NCI-H460 (cell line): ENCODE measurements at places on chromosomes 12 and 14.

GRCh38 chr12:80193865-80194264 lies 94.5 kb downstream of the OTOGL start:
- DNase-seq: no peak

- no peak for DNase-seq
These were observed 17.7 kb downstream of the NAA30 start for GRCh38 chr14:57408037-57408436.

GRCh38 chr12:132150780-132151144 lies 6.5 kb downstream of the NOC4L start:
- DNase-seq: no peak

GRCh38 chr12:2334689-2335088 lies 281.9 kb downstream of the CACNA1C start:
- no peak for DNase-seq

DNA sequence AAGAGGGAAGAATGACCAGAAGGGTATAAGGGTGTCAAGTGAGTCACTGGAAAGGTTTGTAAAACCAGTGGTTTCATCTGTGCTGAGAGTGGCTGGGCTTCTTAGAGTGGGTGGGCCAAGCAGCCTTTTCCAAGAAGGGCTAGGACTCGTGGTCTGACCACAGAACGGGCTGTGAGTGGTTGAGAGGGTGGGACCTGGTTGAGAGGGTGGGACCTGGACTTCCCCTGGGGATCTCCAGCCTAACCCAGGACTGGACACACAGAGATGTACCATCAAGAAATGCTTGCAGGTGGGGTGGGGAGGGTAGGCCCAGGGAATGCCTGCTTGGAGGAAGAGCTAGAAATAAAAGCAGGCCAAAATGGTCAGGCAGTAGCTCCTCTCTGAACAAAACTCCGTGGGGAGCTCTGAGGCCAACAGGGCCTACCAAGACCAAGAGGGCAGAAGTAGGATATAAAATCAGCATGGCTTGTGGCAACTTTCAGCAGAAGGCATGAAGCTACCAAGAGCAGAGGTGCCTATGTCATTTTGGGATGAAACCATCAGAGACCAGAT lies 140.5 kb downstream of the FOXN3 start:
- DNase-seq: no peak

GRCh38 chr12:110743571-110744093 lies 941 bp upstream of the PPP1CC start:
- no peak for DNase-seq

DNA sequence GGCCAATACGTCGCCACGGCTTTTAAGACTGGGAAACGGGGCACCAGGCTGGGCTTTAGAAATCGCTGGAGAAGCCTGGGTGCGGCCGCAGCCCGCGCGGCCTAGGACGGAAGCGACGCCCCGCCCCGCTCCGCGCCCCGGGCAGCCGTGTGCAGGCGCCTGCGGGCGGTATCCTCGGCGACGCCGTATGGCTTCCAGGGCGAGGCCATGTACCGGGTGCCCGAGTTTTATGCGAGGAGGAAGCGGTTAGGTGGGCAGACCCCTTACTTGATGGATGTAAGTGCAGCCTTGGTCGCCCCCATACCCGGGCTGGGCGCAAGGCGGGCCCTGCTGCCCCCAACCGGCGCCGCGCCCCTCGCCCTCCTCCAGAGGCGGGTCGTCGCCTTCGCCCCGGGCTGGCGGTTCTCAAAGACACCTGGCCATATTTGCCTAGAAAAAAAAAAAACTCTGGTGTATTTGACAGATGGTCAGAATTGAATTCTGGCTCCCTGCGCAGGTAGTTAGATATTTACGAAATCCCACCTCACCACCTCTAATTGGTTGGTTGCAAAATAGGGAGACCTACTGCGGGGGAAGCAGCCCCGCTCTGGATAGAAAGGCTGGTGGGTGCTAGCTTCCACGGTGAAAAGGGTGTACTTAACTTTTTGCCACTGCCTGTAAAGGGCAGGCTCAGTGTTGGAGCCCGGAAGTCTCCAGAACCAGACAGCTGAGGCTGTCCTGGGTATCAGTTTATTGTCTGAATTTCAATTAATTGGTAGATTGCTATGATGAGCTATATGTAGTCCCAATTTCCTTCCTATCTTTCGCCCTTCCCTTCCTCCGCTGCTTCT lies at the start of gene PPP1R36:
Gene PPP1R36, plus strand, starts transcription at position 171 of the 830 bp plus-strand sequence. Its CDS starts 37 bp downstream, at position 208.
- peak; percentile 30 for DNase-seq

- DNase-seq: no peak
These were observed 94.3 kb downstream of the LRRC74A start for GRCh38 chr14:76920331-76921087.

DNA sequence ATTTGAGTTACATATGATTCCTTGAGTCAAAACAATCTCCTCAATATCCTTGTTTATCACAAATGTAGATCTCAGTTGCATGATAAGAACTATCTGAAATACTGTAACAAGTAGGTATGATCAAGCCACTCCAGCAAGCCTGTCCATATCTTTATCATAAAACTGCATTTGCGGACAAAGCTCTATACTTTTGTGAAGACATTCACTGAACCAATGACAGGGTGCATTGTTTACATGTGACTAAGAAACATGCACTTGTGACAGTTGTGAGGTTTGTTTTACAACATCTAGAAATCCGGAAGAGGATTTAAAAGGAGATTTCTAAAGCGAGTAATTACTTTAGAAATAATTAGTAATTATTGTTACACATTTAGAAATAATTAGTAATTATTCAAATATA lies 111.7 kb downstream of the PPP2R5E start:
- no peak for DNase-seq

DNA sequence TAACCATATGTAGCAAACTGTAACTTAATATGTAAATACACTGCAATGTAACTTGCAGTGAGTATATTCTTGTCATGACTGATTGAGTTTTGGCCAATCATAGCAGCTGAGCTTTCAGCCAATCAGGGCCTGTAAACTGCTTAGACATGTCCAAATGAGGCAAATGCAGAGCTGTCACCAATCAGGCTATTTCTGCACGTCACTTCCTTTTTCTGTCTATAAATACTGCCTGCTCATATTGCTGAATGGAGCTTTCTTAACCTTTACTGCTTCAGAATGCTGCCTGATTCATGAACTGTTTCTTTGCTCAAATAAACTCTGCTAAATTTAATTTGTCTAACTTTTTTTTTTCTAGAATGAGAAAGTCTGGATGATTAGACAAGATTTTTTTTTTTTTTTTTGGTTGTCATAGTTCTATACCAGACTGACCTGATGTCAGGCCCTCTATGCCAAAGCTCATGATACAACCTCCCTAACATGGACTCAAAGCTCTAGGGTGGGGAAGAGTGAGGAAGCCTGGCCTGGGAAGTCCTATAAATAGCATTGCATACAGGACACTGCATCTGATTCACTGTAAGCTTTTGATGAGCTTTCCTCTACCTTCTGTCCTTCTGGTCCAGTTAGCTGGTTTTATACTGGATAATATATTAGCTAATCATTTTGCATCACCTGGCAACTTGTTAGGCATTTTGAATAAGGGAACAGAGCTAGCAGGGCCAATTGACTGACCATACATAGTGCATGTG lies 12.0 kb downstream of the MGP start:
- DNase-seq: no peak

- no peak for DNase-seq
These were observed 31.6 kb downstream of the KLRD1 start for GRCh38 chr12:10339053-10339840.

DNA sequence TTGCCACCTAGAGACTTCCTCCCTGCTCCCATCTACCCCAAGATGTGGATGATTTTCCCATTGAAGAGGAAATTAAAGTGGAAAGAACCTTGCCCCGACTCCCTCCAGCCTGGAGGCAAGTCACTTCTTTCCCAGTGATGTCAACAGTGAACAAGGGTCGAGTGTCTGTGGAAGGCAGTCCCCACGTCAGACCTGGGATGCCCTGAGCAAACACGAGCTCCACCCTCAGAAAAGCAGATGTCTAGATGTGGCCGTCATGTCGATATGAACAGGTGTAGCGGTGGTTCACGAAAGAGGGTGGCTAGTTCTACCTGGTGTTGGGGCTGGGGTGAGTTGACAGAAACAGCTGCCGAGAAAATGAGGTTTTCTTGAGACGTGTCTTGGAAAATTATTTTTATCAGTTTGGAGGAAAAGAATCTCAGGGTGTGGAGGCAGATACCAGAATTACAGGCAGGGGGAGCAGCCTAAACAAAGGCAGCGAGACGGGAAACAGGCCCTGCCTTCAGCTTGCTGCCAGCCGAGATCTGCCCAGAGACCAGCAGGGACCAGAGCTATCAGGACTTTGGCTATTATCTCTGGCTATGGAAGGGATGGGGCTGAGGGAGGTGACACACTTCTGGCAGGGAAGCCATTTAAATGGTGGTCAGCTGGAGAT lies 25.9 kb downstream of the SYNDIG1L start:
- no peak for DNase-seq

DNA sequence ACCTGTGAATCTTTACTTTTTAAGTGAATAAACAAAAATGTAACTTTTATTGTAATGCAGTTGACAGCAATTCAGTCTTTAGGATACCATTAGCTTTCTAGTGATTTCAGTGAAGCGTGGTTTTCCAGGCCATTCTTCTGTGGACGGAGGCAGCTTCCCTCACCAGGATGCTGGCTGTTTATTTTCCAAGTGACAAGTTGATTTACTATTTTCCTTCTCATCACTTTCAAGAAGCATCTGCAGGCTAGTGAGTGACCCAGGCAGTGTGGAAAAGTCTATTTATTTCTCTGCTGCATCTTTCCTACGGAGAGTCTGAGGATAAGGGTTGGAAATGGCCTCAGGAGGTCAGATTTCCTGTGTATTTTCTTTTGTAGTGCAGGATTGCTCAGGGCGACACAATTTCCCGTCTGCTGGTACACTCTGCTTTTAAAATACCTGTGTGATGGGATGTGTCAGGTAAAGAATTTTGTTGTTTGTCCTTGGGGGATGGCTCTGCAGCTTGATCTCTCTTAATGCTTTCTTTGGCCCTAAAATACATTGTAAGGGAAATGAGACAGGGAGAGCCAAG lies 467.8 kb downstream of the NRXN3 start:
- DNase-seq: no peak

GRCh38 chr12:32467959-32468863 lies 68.9 kb downstream of the FGD4 start:
- no peak for DNase-seq

- DNase-seq: no peak
These were observed 31.6 kb downstream of the LRCOL1 start for GRCh38 chr12:132578826-132579225.

- DNase-seq: no peak
These were observed 161.7 kb downstream of the ANO2 start for GRCh38 chr12:5783289-5783920.

GRCh38 chr12:91211866-91212265 lies 29.2 kb upstream of the DCN start:
- DNase-seq: no peak

GRCh38 chr12:122399254-122399591 lies 23.2 kb downstream of the CLIP1 start:
- DNase-seq: no peak
